ENCODE measurements at places on chromosomes 2 and 18.
A peak's percentile ranks its signal among the peaks of the same experiment; 100 is the strongest.

DNA sequence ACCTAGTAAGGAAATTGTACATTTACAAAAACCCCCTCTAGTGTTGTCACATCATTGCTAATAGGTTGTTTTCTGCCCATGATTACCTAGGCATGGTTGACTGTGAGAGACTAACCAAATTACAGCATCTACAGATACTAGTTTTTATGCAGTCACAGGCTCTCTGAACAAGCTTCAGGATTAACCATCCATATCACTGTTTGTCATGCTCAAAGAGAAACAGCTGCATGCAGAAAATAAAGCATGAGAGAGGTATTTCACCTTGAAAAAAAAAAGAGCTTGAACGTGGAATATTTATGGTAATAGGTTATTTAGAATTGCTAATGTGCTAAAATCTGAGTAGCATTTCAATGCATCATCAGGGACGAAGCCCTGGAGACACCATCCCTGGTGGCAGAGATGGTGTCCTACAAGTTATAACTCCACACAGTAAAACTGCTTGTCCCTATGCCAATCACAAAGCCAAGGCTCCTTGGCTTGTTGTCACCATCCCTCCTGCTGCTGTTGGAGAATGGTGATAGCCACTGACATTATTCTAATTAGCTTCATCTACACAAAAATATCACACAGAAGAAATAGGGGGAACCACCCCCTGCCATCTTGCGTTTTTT lies 5.4 kb downstream of the NEB start:
- no peak for ATAC-seq

DNA sequence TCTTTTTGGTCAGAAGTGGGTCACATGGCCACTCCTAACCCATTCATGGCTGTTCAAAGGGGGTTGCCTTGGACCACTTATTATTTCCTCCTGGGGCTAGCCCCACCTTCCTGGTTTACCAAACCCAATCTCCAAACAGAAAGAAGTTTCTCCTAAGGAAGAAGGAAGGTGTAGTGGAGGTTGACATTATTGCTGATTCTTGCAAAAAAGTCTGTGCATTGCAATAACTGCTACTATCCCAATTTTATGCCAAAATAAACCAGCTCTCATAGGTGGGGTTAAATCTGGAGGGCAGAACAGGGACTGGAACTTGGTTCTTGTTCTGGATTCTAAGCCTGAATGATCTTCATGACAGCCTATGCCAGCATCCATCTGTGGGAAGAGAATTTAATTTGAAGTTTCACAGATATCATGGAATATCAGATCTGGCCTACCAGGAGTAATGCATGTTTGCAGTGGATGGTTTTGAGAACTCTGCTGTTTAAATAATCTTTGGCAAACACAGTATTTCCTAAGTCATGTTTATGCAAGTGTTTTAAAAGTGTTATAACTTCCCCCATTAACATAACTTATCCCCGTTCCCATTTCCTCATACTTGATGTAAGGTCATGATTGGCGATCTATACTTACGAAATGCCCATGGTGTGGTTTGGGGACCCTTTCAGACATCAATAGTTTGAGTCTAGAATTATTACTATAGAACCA lies 11.9 kb downstream of the ANXA4 start:
- no peak for ATAC-seq

DNA sequence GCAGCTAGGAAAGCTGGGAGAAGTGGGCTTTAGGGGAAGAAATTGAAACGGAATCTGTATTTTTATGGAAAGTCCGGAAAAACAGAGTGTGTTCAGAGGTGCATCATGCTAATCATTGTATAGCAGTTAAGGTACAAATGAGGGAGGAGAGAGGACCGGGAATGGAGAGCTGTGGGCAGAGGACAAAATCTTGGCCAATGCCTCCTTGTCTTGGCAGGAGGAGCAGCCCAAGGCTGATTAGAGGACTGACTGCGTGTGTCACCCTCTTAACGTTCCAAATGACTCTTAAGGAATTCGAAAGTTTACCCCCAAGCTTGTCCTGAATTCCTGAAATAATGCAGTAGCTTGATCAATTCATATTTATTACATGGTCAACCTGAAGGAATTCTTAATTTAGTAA lies 81.0 kb downstream of the ZNF236 start:
- no peak for ATAC-seq

DNA sequence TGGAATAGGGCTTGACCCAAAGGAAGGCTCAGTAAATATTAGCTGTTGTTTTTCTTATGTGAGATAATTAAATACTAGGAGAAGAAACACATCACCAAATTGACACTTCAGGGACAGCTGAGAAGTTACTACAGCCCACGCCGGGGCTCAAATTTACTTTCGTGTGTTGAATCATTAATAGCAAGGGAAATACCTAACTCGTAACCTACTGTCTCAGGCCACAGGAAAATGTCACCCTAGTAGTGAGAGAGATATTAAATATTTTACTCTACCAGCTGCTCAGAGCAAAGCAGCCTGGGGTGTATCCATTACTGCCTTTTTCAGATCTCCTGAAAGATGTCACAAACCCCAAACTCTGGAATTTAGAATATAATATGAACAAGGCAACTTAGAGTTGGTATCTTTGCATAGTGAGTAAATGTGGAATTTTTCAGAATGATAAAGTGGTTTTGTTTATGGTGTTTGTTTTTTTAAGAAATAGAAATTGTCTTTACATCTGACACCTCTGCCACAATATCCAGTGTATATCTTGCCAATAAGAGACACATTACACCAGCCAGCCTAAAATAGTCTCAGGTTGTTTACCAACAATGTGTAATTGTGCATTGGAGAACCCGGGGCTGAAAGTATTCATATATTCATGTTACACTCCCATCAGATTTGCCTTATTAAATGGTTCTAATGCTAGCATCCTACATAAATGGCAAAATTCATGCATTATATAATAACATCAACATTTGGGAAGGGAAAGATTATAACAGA lies 48.4 kb downstream of the ATP8B1 start:
- no peak for ATAC-seq

- peak; percentile 88 for ATAC-seq
Measured at GRCh38 chr18:23994361-23994902, 20.1 kb upstream of the TTC39C start.

- ATAC-seq, result peak; percentile 27
Measured at GRCh38 chr2:74119339-74119738, 28.4 kb downstream of the BOLA3 start.

GRCh38 chr2:233960203-233960602 lies 43.0 kb downstream of the TRPM8 start:
- no peak for ATAC-seq

DNA sequence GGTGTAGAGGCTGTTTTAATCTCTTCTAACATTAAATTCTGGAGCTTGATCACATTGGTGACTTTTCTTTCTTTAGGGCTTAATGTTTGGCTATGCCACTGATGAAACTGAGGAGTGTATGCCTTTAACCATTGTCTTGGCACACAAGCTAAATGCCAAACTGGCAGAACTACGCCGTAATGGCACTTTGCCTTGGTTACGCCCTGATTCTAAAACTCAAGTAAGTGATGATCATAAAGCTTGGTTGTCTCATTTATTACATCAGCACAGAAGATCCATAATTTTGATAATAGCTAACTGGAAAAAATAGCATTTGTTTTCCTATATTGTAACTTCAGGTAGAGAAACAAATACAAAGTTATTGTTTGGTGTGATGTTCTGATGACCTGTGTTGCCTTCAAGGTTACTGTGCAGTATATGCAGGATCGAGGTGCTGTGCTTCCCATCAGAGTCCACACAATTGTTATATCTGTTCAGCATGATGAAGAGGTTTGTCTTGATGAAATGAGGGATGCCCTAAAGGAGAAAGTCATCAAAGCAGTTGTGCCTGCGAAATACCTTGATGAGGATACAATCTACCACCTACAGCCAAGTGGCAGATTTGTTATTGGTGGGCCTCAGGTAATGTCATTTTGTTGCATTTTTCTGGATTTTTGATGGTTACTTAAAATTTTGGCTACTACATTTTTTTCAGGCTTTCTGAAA lies 2.9 kb downstream of the MAT2A start:
- ATAC-seq, result no peak

DNA sequence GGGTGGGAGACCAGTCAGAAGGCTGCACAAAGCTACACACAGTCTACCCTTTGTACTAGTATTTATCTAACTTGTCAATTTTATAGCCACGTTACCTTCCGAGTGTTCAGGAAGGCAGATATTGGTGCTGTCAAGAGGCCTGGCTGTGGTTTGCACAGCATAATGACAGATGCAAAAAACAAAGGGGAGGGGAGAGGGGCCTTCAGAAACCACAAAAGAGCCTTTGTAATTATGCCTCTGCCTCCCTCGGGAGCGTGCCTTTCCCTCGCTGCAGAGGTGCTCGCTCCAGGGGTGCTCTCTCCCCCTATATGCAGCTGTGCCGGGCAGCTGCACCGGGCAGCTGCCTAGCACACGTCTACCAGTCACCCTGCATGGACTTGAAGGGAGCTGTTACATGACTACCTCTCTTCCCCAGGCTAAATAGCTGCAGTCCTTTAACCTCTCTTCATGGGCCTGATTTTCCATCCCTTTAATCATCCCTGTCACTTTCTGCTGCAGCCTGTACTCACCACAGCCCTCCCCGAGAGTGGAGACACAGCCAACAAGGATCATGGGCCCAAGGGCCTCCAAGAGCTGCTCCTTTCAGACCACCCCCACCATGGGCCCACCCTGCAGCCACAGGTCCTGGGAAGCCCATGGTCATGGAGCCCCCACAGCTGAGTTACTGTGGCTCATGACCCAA lies 168.4 kb upstream of the PKDCC start:
- ATAC-seq, result no peak

- ATAC-seq, result peak; percentile 90
Measured at GRCh38 chr2:20584399-20585358, 66.2 kb downstream of the HS1BP3 start.

- no peak for ATAC-seq
Measured at GRCh38 chr2:104158191-104158590, 695.7 kb upstream of the POU3F3 start.

Measured in SK-N-SH treated with all-trans-retinoic acid at 6 μM for 48 hours (cell line).